ENCODE measurements at places on chromosomes 3 and 15. TPM values are rescaled to one million over a fixed set of nuclear protein-coding genes. Genes with fewer than 3 reads are reported as not detected.
A peak's percentile ranks its signal among the peaks of the same experiment; 100 is the strongest.

The LRRC31 gene
- not detected for total RNA-seq

DNA sequence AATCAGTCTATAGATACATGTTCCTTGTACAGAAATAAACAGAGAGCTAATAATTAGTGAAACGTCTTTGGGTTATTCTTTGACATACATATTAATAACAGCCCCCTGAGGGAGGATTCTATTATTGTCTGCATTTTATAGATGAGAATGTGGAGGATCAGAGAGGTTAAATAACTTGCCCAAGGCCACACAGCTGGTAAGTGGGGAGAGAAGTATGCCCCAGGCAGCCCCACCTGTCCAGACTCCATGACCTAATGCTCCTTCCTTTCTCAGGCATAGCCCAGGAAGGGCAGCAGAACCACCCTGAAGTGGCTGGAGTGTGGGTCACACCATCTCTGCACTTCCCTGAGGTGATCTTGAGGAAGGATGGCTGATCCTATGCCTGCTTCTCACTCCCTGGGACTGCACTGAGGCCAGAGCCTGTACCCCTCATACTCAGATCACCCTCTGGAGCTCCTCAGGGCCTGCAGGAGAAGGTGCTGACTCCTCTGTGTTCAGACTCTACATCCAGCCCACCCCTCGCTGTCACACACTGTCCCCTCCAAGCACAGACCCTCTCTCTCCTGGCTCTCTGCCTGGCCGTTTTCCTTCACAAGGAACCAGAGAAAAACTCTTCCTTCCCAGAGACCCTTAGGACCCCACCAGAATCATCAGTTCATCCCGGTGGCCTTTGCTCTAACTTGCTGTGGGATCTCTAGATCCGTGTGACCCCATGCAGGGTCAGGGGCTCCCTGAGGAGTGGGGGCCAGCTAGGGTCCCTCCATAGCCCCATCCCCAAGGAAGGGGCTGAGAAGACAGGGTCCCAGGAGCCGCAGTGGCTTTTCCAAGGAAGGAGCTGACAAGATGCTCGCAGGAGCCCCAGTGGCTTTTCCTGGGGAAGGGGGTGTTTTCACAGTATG, 4.4 kb upstream of the HHATL start:
- H3K4me3 ChIP-seq: no peak overlapping the region
- H3K27ac ChIP-seq: no peak overlapping the region
- no peaks in the 10 kb centered on the region for H3K4me1 ChIP-seq
- H3K36me3 ChIP-seq: no peaks in the 10 kb centered on the region

DNA sequence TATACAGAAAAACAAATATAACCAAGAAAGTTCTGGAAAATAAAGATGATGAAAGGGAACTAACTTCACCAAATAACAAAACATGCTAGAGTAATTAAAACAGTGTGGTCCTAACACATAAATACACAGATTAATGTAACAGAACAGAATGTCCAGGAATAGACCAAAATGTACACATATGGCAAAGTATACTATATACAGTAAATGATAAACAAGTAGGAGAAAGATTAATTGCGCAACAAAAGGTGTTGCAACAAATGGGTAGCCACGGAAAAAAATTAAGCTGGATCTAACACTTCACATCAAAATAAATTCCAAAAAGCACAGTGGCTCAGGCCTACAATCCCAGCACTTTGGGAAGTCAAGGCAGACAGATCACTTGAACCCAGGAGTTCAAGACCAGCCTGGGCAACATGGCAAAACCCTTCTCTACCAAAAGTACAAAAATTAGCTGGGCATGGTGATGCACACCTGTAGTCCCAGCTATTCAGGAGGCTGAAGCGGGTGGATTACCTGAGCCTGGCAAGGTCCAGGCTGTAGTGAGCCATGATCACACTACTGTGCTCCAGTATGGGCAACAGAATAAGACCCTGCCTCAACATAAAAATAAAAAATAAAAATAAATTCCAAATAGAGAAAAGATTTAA, 19.8 kb downstream of the SCAP start:
- no peak overlapping the region for H3K4me3 ChIP-seq
- no peak for DNase-seq
- H3K27ac ChIP-seq: no peak overlapping the region
- H3K36me3 ChIP-seq: no peaks in the 10 kb centered on the region
- no peaks in the 10 kb centered on the region for H3K27me3 ChIP-seq
- H3K4me1 ChIP-seq: no peaks in the 10 kb centered on the region

The MON1A gene
- 10.3 TPM for total RNA-seq

DNA sequence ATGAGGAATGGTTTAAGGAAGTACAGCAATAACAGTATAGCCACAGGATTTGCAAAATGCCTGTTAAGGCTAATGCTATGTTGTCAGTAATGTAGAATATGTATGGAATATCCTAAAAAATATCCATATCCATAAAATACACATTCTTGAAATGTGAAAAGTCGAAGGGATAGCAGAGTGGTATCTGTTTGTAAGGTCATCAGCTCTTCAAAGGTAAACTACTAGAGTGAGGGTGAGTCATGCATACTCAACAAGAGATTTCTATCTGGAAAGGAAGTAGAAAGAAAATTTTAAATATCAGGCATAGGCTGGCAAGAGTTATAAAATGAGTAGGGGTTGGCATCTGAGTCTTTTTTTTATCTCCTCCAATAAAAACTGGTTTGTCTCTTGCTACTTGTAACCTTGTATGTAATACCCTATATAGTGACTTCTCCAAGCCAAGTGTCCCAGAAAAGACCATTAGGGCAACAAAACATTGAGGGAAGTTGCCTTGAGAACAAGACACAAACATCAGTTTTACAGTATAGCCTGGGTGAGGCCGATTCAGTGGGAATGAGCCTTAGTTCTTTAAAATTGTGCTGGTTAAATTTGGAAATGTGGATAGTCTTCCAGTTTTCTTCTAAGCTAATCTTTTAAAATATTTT, 103.1 kb downstream of the SPATA16 start:
- DNase-seq: no peak
- no peak overlapping the region for H3K4me3 ChIP-seq

- H3K27ac ChIP-seq: no peak overlapping the region
- no peaks in the 10 kb centered on the region for H3K36me3 ChIP-seq
- no peak overlapping the region for H3K4me3 ChIP-seq
- no peak for DNase-seq
- H3K27me3 ChIP-seq: no peaks in the 10 kb centered on the region
- H3K4me1 ChIP-seq: peaks cover 9% of the 10 kb centered on the region
Observed at GRCh38 chr3:121998030-121998580, 23.9 kb downstream of the ILDR1 start.

The STAC gene
- total RNA-seq: 18.1 TPM

- H3K27me3 ChIP-seq: no peaks in the 10 kb centered on the region
- peaks cover 57% of the 10 kb centered on the region for H3K36me3 ChIP-seq
- H3K4me3 ChIP-seq: no peak overlapping the region
- H3K4me1 ChIP-seq: no peaks in the 10 kb centered on the region
- H3K27ac ChIP-seq: no peak overlapping the region
Observed at GRCh38 chr3:119225121-119225520, 15.6 kb downstream of the B4GALT4 start.

The DUOXA2 gene
- not detected for total RNA-seq

DNA sequence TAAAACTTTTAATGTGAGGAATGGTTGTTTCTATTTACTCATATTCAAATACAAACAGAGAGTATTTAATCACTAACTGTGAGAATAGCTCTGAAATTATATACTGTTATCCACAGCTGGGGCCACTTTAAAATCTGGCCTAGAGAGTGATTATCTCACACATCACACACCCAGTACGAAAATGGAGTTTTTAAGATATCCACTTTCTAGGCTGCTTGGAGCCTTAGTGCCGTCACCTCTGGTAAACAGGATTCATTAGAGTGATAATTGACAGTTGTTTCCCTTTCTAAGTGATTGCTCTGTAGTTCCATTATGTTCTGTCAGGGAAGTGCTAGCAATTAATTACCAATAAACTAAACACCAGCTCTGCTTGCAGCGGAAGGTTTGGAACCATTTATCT, 942.4 kb downstream of the FHIT start:
- H3K27ac ChIP-seq: no peak overlapping the region
- no peaks in the 10 kb centered on the region for H3K4me1 ChIP-seq
- DNase-seq: no peak
- no peaks in the 10 kb centered on the region for H3K27me3 ChIP-seq

GRCh38 chr15:94240480-94240879, 9.1 kb downstream of the MCTP2 start:
- H3K36me3 ChIP-seq: no peaks in the 10 kb centered on the region
- H3K27ac ChIP-seq: no peak overlapping the region
- no peak overlapping the region for H3K4me3 ChIP-seq
- no peaks in the 10 kb centered on the region for H3K27me3 ChIP-seq
- DNase-seq: no peak
- H3K4me1 ChIP-seq: no peaks in the 10 kb centered on the region

The ITIH1 gene
- not detected for total RNA-seq

The COMMD2 gene
- 57.2 TPM for total RNA-seq

The ACTRT3 gene
- total RNA-seq: 5.9 TPM

GRCh38 chr3:50525987-50526386, 22.6 kb upstream of the CACNA2D2 start:
- no peak overlapping the region for H3K27ac ChIP-seq
- H3K36me3 ChIP-seq: no peaks in the 10 kb centered on the region
- H3K4me3 ChIP-seq: no peak overlapping the region
- peaks cover 37% of the 10 kb centered on the region for H3K4me1 ChIP-seq
- DNase-seq: peak; percentile 87

GRCh38 chr3:127371846-127372245, 84.0 kb upstream of the PRR20G start:
- H3K4me1 ChIP-seq: peaks cover 6% of the 10 kb centered on the region
- H3K27ac ChIP-seq: no peak overlapping the region
- no peak for DNase-seq
- no peaks in the 10 kb centered on the region for H3K27me3 ChIP-seq
- H3K36me3 ChIP-seq: no peaks in the 10 kb centered on the region

DNA sequence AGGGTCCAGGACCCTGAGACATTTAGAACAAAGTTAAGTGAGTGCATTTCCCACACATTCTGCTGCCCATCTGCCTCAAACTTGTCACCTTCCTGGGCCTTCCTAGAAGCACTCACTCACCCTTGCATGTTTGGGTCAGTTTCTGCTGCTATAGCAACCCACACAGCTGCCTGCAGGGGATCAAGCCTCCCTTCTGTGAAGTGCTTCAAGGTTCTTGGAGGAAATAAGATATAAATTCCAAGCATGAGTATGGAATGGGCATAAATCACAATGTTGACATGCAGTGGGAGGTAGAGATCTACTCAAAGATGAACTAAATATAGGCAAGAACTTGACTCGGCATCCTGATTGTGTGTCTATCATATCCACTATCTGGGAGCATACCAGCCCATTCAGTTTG, 140.4 kb downstream of the SLC9A9 start:
- H3K4me1 ChIP-seq: no peaks in the 10 kb centered on the region
- H3K36me3 ChIP-seq: no peaks in the 10 kb centered on the region
- no peak overlapping the region for H3K4me3 ChIP-seq
- DNase-seq: no peak

DNA sequence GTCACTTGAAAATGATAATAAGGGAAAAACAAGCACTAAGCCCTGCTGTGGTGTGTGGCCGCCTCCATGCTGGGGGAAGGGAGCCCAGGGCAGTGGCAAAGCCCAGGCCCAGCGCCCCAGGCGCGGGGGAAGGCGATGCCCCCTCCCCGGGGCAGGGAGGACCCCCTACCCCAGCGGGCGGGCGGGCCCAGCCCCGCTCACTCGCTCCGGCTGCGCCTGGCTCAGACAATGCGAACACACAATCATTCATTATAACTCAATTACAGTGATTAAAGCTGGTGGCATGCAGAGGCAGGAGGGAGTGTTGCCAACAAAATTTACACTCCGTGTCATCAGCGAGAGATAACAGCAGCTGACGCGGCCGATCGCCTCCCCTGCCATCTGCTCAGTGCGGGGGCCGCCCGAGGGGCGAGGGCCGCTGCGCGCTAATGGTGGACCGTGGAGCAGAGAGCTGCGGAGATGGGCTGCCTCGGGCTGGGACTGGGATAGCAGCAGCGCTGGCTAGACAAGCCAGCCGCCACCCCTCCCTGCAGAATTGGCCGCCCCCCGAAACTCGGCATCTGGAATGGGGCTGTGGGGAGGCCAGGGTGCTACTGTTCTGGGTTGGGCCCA, 64.1 kb downstream of the TLE3 start:
- H3K27ac ChIP-seq: no peak overlapping the region
- no peaks in the 10 kb centered on the region for H3K36me3 ChIP-seq
- no peak for DNase-seq
- no peaks in the 10 kb centered on the region for H3K4me1 ChIP-seq

The UROC1 gene
- not detected for total RNA-seq

The MAP1A gene
- total RNA-seq: 3.4 TPM

The CCDC39 gene
- 0.34 TPM for total RNA-seq

- peaks cover 5% of the 10 kb centered on the region for H3K4me1 ChIP-seq
- H3K27me3 ChIP-seq: no peaks in the 10 kb centered on the region
- DNase-seq: no peak
- H3K27ac ChIP-seq: no peak overlapping the region
- no peak overlapping the region for H3K4me3 ChIP-seq
Observed at GRCh38 chr15:98807262-98807661, 158.9 kb downstream of the IGF1R start.

GRCh38 chr3:52315977-52316764, at the start of gene DNAH1:
TSS of gene DNAH1 (plus strand) at chr3:52316319. CDS start at chr3:52322443, 6,124 bp downstream.
- peaks cover 14% of the 10 kb centered on the region for H3K27me3 ChIP-seq
- H3K27ac ChIP-seq: no peak within 1 kb of the TSS
- peaks cover 2% of the 10 kb centered on the region for H3K4me1 ChIP-seq
- H3K4me3 ChIP-seq: peak within 1 kb of the TSS; percentile 56

The ATP8B4 gene
- 0.24 TPM for total RNA-seq

The ZBED2 gene
- total RNA-seq: not detected

GRCh38 chr3:154872696-154873095, 207.4 kb upstream of the MME start:
- DNase-seq: no peak
- no peaks in the 10 kb centered on the region for H3K36me3 ChIP-seq
- no peaks in the 10 kb centered on the region for H3K4me1 ChIP-seq
- H3K4me3 ChIP-seq: no peak overlapping the region
- H3K27me3 ChIP-seq: no peaks in the 10 kb centered on the region

The EFHB gene
- 1.3 TPM for total RNA-seq

The SERINC4 gene
- total RNA-seq: not detected

The MYO1E gene
- total RNA-seq: 138 TPM

The ANKRD63 gene
- total RNA-seq: 0.26 TPM

- peak overlapping the region; percentile 80 for H3K27ac ChIP-seq
- no peak overlapping the region for H3K4me3 ChIP-seq
- DNase-seq: peak; percentile 23
- no peaks in the 10 kb centered on the region for H3K27me3 ChIP-seq
Observed at GRCh38 chr15:63765338-63765737, 68.4 kb downstream of the HERC1 start.

GRCh38 chr3:52040600-52040999, 15.8 kb downstream of the DUSP7 start:
- peaks cover 4% of the 10 kb centered on the region for H3K4me1 ChIP-seq
- H3K27me3 ChIP-seq: no peaks in the 10 kb centered on the region
- no peak overlapping the region for H3K4me3 ChIP-seq
- DNase-seq: no peak
- H3K36me3 ChIP-seq: no peaks in the 10 kb centered on the region
- H3K27ac ChIP-seq: no peak overlapping the region

The FAM3D gene
- total RNA-seq: not detected

GRCh38 chr3:23809294-23809693, 3.5 kb downstream of the UBE2E1 start:
- no peak overlapping the region for H3K27ac ChIP-seq
- no peaks in the 10 kb centered on the region for H3K36me3 ChIP-seq
- no peaks in the 10 kb centered on the region for H3K27me3 ChIP-seq
- peak overlapping the region; percentile 87 for H3K4me3 ChIP-seq
- no peak for DNase-seq
- H3K4me1 ChIP-seq: peaks cover 6% of the 10 kb centered on the region

The NANOGP8 gene
- 31.9 TPM for total RNA-seq

- no peaks in the 10 kb centered on the region for H3K27me3 ChIP-seq
- DNase-seq: no peak
- H3K4me1 ChIP-seq: no peaks in the 10 kb centered on the region
- H3K4me3 ChIP-seq: no peak overlapping the region
- no peak overlapping the region for H3K27ac ChIP-seq
Observed at GRCh38 chr3:33054100-33055092, 42.5 kb downstream of the GLB1 start.
